ENCODE measurements at places on chromosomes 13 and 19.

DNA sequence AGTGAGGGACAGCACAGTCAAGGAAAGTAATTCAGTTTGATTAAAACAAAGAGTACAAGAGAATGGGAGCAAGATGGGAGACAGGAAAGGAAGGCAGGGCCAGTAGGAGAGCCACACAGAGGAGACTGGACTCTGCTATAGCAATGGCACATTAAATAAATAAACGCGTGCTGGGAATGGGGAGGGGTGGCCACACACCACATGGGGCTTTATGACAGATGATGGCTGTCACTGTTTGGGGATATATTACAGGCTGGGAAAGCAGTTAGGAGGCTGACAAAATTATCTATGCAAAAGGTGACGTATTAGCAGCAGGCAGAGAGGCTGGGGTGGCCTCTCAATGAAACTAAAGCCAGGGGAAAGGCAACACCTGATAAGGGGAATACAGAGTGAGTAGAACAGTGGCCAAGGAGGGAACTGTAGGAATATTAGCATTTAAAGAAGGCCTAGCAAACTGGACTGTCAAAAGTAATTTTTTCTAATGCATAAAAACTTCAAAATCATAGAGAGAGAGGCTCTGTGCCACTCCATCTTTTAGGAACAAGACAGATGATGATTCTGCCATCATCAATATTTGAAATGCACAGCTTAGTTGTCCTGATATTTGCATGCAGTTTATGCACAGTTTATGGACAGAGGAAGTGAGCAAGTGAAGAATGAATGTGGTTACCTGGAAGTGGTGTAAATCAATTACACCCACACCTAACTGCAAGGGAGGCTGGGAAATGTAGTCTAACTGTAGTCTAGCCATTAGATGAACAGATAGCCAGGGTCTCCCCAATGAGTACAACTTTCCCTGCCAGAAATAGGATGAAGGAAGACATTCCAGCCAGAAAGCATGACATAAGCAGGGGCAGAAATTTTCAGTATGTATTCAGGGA lies 346.5 kb downstream of the FOXO1 start:
- DNase-seq, result no peak

- no peak for DNase-seq
Observed at GRCh38 chr19:31145007-31145406, 204.2 kb downstream of the TSHZ3 start.

DNA sequence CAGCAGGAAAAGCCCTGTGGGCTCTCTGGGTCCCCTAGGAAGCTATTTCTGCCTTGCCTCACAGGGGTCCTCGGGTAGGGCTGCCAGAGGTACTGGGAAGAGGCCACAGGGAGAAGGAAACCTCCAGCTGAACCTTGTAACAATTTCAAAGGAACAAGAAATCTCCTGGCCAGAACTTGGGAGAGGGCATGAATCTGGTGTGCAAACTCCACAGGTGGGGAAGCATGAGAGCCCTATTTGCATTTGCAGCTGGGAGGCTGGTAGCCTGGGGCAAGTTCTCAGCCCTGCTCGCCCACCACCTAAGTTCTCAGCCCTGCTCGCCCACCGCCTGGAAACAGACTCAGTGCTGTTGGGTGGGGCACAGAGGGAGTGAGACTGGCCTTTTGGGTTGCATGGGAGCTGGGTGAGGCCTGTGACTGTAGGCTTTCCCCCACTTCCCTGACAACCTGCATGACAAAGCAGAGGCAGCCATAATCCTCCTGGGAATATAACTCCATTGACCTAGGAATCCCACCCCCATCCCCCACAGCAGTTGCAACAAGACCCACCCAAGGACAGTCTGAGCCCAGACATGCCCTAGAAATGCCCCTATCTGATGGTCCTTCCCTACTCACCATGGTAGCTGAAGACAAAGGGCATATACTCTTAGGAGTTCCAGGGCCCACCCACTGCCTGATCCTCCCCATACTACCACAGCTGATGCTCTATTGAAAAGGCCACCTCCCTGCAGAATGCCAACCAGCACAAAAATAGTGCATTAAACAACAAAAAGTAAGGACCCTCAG lies 11.7 kb downstream of the UGGT2 start:
- DNase-seq, result no peak

GRCh38 chr19:12838182-12838885 lies at the start of gene MAST1:
Gene MAST1 (plus strand): TSS chr19:12838515. CDS start chr19:12838573, 58 bp downstream.
- DNase-seq, result no peak

GRCh38 chr13:36783890-36784289 lies 35.1 kb upstream of the RFXAP start:
- DNase-seq, result no peak
